CD4-positive, alpha-beta T cell treated with Interleukin-2 at 100 ng/mL for 4 hours (primary cell): ENCODE measurements at places on chromosomes 3 and 15.

DNA sequence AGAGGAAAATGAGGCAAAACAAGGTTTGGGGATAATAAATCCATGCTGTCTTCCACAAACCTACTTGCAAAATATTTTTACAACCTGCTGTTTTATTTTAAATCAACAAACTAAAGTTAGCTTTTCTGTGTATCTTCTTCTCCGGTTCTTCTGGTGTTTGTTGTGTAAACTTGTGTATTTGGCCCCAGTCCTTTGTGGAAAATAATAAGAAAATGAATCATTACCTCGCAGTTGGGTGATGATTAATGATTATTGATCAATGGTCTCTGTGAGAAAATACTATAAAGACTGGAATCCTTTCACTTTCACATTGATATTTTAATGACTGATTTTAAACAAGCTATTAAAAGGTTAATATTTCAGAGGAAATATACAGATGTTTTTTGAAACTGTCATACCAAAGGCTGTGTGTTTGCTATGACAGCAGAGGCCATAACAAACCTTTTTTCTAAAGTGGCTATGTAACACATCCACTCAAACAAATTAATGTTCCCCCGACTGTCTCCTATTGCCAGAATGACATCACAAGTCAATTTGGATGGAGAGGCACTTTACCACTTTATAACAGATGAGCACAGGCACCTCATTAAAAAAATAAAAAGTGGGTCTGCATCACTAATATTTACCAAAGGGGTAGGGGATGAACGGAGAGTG is 152.5 kb downstream of the MEX3B start:
- DNase-seq, result no peak

DNA sequence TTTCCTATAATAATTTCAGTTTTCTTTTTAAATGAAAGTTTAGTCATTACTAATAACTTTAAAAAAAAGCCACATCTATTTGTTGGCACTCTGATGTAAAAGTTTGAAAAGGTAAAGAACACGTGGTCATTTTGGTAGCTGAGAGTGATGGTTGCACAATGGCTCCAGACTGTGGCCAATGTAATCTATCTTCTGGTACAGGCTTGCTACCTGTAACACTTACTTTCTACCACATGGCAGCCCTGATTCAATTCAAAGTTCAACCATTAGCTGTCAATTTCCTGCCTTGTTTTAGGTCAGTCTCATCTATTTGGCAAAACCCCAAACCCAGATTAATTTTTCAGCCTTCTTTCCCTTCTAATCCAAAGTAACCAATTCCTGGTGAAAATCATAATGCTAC is 126.1 kb downstream of the TUSC7 start:
- DNase-seq, result no peak

GRCh38 chr3:61796911-61797310 is 235.5 kb downstream of the PTPRG start:
- DNase-seq, result no peak

DNA sequence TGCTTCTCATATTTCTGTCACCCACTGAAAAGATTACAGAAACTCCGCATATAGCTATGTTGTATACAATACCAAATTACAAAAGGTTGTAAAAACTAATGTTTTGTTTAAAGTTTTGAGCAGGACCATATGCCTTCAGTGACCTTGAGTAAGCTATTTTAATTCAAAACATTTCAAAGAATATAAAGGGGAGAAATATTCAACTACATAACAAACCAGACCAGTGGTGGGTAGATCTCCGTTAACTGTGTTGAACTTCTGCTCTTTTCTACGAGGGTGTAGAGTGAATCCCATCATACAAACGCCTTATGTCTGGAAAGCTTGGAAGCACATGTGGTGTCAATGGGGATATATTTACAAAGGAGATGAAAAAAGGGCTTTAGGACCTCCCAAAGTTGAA is 68.4 kb upstream of the NR2F2 start:
- no peak for DNase-seq

DNA sequence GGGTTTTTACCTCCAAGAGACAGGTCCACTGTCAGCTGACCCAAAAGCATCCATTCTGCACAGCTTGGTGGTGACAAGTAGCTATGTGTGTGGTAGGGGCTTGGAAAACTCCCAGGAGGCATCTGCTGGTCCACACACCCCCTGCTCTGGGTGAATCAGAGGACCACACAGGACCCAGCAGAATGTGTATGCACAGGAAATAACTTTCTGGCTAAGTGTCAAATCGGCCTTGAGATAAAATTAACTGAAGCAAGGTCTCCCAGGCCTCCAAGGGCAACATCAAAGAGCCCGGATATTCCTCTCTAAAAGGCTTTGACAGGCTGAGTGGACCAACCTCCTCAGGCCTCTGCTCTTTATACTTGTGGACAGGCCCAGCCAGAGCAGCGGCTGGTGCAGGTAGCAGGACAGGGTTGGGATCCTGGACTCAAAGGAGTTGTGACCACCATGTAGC is 66.5 kb downstream of the CTNNB1 start:
- DNase-seq, result no peak

DNA sequence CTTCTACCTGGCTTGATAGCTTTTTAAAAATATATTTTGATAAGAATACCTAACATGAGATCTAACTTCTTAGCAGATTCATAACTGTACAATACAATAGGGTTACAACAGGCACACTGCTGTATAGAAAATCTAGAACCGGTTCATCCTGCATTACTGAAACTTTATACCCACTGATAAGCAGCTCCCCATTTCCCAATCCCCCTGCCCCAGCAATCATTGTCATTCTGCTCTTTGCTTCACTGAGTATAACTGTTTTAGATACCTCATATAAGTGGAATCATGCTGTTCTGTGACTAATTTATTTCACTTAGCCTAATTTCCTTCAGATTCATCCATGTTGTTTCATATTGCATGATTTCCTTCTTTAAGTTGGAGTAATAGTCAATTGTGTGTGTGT is 906.0 kb downstream of the GBE1 start:
- DNase-seq, result no peak

GRCh38 chr3:78820542-78820941 is 947.3 kb downstream of the ROBO1 start:
- no peak for DNase-seq

GRCh38 chr3:115788921-115789470 is 165.7 kb downstream of the GAP43 start:
- no peak for DNase-seq

DNA sequence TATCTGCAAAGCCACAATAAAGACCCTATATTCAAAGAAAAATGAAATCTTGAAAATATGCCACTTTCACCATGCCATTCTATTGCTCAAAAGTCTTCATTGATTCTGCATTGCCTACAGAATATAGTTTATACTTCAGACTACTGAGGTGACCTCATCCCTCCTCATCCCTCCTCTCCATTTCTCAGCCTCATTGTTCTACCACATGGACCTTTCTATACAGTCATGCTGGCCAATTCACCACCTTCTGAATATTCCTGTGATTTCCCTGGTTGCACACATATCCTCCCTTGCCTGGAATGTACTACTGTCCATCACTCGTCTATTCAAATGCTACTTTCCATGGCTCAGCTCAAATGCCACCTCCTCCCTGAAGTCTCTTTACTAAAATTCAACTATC is 3.5 kb upstream of the COL8A1 start:
- DNase-seq, result no peak

GRCh38 chr15:70088887-70089691 is 8.6 kb downstream of the TLE3 start:
- DNase-seq, result no peak

GRCh38 chr3:12342151-12342550 is 53.3 kb downstream of the PPARG start:
- DNase-seq, result no peak

DNA sequence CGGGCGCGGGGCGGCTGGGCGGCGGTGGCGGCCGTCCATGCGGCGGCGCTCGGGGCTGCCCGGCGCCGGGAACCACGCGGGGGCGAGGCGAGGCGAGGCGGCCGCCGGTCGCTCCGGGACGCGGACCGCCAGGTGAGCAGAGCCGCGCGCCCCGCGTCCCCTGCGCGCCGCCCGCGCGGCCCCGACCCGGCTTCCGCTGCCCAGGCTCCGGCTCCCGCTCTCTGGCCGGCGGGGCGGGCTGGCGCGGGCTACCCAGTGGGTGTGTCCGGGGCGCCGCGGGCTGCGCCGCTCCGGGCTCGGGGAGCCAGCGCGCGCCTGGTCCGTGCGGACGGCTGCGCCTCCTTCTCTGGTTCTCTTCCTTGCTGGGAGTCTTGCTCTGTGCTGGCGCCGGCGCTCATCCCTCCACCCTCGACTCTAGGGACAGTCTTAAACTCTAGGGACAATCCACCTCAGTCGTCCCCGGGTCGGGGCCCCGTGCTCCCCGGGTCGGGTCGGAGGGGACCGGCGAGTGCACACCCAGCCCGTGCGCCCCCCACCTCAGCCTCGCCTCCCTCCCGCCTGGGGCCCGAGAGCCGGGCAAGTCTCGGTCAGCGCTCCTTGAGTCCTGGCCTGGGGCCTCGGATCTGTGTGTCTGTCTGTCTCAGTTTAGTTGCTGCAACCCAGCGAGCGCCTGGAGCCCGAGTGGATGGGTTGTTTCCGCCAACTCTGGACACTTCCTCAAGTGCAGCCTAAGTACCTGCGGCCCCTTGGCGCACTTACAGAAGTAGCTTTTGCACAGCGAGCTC is 488 bp downstream of the THSD4 start:
- DNase-seq, result no peak

GRCh38 chr3:46889381-46890110 is 12.0 kb downstream of the PTH1R start:
- no peak for DNase-seq

DNA sequence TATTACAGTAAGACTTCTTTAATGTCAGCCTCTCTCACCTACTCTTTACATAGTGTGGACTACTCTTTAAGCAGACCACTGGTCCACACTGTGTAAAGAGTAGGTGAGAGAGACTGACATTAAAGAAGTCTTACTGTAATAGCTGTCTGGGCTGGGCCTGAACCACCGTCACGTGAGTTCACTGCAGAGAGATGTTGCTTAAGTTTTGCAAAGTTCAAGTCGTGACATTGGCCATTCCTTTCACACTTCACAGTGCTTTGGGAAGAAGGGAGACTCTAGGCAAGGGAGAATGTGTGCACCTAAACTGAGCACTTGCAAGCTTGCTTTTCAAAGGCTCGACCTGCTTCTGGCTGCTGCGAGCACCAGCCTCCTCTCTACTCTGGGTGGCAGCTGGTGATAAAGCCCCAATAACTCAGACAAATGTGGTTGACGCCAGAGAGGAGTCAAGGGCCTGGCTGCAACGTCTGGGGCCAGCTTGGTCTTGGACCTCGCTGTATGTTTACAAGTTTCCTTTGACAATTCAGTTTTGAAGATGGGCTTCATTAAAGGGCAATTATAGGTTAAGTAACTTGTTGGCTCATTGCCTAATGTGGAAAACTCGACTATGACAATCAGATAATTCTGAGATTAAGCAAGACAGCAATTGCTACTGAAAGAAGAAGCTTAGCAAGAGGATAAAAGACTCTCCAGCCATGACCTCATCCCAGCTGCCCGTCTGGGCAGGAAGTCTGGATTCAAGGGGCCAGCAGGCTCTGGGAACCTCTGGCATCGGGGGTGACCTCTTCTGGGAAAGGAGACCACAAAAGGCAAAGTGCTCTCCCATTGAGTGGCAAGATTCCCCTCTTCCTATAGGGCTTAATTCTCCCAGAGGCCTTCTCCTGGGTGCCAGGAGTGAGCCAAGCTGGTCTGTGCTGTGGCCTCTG is 242.1 kb upstream of the TLE3 start:
- no peak for DNase-seq

DNA sequence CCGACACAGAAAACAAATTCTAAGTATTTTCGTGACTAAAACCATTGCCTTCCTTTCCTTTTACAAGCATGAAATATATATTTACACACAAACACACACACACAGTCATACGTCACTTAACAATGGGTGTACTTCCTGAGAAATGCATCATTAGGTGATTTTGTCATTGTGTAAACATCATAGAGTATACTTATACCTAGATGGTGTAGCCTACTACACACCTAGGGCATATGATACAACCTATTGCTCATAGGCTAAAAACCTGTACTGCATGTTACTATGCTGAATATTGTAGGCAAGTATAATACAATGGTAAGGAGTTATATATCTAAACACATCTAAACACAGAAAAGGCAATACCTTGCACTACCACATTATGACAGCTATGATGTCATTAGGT is 28.6 kb downstream of the COL6A5 start:
- no peak for DNase-seq
